ENCODE measurements at places on chromosomes 7 and 10.

- DNase-seq, result peak; percentile 44
These were observed 10.6 kb upstream of the BPGM start for GRCh38 chr7:134636008-134636449.

DNA sequence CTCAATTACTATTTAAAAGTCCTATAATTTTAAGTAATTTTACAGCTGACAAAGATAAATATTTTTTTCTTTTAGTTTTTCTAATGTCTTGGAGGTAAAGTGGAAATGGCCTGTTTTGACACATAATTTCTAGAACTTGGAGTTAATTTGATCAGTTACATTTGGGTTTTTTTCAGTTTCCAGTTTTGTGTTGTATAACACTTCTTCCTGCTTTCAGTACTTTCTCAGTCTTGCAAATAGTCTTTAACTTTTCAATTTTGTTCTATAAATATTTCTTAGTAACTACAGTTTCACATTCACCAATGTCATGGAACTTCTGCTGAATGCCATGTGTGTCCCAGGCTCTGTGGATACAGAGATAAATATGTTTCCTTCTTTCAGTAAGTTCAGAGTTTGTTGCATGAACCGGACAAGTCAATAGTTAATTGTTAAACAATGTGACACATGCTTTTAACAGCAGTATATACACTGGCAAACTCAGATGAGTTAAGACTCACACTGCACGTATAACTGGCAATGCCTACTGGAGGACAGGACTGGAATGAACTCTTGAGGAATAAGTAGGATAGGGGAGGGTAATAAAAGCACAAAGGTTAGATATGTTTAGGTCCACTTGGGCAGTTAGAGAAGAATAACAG, 4.6 kb downstream of the SHOC2 start:
- no peak for DNase-seq

GRCh38 chr7:108026647-108027046, 23.7 kb upstream of the LAMB1 start:
- DNase-seq, result no peak

GRCh38 chr10:80292607-80293239, 3.3 kb upstream of the MAT1A start:
- no peak for DNase-seq

All from CD4-positive, alpha-beta T cell treated with Interleukin-21 for 1 hour (primary cell).